ENCODE measurements at places on chromosomes 1 and 21.
A peak's percentile ranks its signal among the peaks of the same experiment; 100 is the strongest.

- DNase-seq, result no peak
Measured at GRCh38 chr1:63534406-63534805, 11.1 kb downstream of the EFCAB7 start.

DNA sequence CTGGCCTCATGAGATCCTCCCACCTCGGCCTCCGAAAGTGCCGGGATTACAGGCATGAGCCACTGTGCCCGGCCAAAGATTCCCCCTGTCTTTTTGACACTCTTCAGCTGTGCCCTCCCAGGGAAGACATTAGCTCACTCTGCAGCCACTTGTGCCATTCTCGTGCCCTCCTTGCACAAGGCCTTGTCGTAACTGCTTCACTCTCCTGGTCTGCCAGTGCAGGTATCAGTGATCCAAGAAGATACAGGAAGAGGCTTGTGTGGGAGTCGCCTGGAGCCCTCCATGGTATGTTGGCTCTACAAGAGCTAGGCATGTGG lies 22.0 kb upstream of the WDR26 start:
- DNase-seq, result no peak

GRCh38 chr1:26721669-26722355 lies 26.0 kb downstream of the ARID1A start:
- DNase-seq, result no peak

DNA sequence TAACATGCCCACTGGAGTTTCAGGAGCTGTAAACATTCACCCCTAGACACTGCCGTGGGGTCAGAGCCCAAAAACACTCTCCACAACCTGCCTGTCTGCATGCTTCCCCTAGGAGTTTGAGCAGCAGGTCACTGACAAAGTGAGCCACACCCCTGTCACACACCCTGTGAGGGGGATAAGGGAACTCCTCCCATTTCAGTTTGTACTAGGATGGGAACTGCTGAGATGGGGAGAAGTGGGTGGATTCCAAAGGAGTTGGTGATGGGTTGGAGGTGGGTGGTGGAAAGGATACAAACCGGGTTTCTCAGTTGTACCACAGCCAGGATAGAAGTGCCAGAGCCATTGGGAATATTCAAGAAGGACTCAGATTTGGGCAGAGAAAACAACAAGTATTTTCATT lies 140.2 kb downstream of the MIS18A start:
- DNase-seq, result no peak

- no peak for DNase-seq
Measured at GRCh38 chr1:65230731-65231481, 78.4 kb upstream of the DNAJC6 start.

DNA sequence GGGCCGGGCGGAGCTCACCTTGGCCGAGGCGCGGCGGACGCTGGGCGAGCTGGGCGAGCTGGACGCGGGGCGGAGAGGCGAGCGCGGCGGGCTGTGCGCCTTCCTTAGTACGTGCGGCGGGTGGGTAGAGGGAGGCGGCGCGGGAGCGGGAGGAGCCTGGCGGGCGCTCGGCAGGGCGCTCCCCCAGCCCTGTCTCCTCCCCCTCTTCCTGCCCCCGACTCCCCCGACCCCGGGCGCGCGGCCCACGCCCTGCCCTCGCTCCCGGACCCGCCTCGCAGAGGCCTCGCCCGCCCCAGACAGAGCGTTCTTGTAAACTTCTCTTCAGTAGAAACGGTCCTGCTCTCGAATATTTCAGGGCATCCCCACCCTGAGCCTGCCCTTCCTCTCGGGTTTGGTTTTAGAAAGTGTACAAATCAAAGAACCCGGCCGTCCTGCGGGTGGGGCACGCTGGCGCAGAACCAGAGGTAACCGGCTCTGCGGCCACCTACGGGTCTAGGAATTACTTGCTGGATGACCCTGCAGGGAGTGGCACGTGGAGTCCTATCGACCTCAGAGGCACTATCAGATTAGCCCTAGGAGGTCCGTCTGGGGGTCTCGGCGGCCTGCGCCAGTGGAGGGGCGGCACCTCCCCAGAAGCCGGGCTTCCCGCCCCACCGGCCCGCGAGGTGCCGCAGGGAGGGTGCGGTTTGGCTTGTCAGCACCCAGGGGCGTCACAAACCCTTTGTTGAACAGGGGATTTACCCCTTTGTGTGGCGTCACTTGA lies at the start of gene S100A10:
S100A10 (minus strand) TSS at position 126 of the 763 bp plus-strand sequence. CDS start 7,629 bp downstream, outside the sequence.
- peak; percentile 77 for DNase-seq

DNA sequence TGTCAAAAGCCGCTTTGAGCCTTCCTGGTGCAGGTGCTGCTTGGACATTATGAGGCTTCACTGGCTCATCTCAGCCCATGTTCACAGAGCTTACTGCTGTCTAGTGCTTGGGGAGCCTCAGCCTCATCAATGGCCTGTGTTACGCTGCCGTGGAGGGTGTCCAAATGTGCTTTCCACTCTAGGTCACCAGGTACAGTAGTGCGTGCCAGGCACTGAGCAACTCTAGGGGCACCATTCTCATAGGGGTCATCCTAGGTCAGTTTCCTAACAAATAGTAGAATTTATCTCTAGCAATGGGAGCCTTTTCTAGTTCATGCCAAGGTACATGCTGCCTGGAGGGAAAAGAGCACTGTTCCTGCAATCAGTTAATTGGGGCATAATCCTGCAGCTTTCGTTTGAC lies 193.8 kb downstream of the DYRK1A start:
- DNase-seq, result no peak

DNA sequence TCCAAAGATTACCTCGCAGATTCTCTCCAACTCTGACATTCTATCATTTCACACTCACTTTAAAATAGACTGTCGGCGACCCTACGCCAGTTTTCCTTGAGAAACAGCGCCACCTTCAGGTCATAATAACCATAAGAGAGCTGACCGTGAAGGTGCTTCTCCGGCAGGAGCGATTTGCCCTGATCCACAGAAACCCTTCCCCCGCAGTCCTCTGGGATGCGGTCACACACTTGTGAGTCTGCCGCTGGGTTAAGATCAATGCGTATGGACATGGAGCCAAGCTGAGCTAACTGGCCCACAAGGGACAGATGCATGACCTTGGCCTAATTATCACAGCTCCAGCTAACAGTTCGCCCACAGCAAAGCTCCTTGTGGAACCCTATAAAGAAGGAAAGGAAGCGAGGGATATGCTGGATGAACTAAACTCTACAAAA lies 32.8 kb upstream of the IFNAR2 start:
- peak; percentile 50 for DNase-seq

GRCh38 chr1:211939876-211940468 lies 95.4 kb downstream of the INTS7 start:
- DNase-seq, result peak; percentile 38

GRCh38 chr1:109468903-109469302 lies 2.6 kb downstream of the SYPL2 start:
- no peak for DNase-seq

All from activated naive CD4-positive, alpha-beta T cell treated with Interleukin-2 at 50 U/mL for 16 hours (primary cell).